ENCODE measurements at places on chromosomes 4 and X. TPM values are rescaled to one million over a fixed set of nuclear protein-coding genes. Genes with fewer than 3 reads are reported as not detected.

DNA sequence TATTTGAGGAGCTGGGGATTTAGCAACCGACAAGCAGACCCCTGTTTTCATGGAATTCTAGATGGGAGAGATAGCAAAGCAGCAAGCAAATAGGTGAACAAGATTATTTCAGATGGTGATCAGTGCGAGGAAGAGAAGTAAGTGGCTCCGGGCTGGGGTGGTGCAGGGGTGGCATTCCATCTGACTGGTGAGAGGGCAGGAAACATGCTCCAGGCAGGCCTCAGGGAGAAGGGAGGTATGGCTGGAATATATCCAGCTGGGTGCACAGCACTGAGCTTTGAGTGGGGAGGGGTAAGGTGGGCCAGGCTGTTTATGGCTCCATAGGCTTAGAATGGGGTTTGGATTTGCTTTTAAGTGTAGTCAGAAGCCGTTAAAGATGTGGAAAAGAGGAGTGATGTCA is 21.2 kb downstream of the PTTG2 start:
- DNase-seq, result no peak

DNA sequence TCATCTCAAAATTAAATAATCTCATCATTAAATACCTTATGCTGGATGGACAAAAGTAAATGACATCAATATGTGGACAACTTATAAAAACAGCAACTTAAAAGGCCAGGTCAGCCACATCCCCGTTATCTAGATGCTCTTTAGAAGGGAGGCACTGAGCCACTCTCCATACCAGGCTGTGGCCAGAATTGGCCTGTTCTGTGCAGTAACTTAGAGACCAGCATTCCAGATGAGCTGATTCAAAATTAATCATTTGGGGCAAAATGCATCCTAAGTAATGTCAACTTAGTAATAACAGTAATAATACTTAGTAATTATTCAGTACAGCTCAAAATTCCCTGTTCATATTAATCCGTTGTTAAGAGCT is 373.6 kb downstream of the FBXW7 start:
- no peak for DNase-seq

DNA sequence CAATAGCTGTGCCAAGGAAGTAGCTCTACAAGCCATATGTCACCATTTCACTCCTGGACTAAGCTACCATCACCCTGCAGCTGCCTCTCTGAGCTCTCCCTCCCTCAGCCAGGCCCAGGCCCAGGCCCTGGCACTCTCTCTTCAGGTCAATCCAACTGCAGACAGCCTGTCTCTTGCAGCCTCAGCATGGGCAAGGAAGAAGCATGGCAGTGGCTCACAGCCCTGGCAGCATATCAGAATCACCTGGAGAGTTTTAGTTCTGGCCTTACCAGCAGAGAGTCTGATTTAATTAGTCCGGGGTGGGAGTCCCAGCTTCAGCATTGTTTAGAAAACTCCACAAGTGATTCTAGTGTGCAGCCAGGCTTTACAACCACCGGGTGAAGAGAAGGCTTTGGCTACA is 31.5 kb downstream of the NALF2 start:
- DNase-seq, result no peak

GRCh38 chrX:40062525-40063155 is 35.1 kb downstream of the BCOR start:
- DNase-seq, result no peak

- no peak for DNase-seq
Measured at GRCh38 chrX:71215338-71215912, 7.6 kb upstream of the GJB1 start.

- no peak for DNase-seq
Measured at GRCh38 chr4:146124023-146124680, 51.4 kb upstream of the LSM6 start.

- DNase-seq, result no peak
Measured at GRCh38 chr4:36321176-36321575, 39.8 kb downstream of the DTHD1 start.

DNA sequence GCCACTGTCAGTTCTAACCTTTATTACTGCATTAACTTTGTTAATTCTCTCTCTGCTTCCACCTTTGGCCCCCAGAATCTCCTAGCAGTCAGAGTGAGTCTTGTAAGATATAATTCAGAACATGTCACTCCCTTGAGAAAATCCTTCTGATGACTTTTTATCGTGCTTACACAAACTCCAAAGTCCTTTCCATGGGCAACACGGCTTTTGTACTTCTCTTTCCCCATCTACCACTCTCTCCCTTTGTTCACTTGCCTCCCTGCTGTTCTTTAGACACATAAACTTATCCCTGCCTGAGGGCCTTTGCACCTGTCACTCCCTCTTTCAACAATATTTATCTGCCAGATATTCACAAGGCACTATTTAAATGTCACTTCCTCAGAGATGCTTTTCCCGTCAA is 64.8 kb downstream of the MAOB start:
- DNase-seq, result no peak

DNA sequence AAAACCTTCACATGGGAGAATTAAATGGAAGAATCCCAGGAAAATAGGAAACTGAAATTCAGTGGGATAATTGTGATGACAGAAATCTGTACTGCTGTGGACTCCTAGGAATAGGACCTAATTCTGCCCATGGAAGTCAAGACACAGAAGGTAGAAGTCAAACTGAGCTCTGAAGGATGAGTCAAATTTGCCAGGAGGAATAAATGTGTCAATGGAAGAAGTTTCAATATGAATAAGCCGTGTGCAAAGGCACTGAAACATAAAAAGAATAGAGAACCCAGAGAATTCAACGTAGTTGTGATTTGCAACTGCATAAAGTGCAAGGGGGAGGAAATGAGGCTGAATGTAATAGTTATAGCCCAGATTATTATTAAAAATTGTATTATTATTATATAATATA is 11.6 kb downstream of the ENAM start:
- no peak for DNase-seq

DNA sequence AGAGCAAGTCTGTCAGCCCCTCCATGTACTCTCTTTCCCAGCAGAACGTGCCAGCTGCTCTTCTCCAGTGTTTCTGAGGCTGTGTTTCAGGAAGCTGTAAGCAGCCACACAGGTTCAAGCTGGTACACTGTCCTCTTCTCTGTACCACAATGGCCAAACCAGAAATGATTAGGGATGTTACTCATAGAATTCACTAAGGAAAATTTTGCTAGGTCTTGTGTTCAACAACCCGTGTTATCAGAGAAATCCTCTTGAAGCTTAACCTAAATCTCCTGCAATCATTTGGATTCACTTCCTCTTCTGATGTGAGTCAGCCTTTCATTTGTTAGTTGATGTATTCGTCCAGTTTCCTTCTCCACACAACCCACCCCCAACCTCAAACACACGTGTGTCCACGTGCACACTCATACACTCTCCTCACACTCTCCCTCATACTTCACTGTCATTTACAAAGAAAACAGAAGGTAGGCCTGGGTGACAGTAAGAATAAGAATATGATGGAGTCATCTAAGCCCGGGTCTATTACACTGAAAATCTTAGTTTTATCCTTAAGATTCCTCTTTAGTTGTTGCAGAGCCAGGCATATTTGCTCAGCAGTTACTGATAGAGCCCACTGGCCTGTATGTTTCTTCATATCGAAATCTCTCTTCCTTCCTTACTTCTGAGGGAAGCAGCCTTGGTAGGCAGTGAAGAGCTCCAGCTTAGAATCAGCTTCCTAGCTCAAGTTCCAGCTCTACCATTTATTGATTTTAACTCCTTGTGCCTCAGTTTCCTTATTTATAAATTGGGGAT is 63.4 kb downstream of the DCUN1D4 start:
- no peak for DNase-seq

GRCh38 chr4:108453366-108453765 is 167.0 kb upstream of the RPL34 start:
- no peak for DNase-seq

DNA sequence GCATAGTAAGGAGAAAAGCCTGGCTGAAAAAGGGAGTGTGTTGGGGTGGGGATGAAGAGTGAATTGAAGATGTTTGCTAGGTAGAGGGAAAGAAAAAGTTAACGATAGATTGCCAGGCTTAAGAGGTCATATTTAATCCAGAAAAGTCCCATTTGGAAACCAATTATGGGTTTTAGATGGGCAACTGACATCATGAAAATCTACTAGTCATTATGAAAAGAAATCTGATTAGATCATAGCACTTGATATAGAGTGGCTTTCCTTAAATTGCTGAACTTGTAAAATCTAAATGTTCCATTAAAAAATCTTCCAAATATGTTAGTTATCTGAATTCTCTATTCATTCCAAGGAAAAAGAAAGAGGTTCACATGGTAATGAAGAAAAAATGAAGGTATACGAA is 37.5 kb upstream of the IL21 start:
- no peak for DNase-seq

GRCh38 chr4:173145131-173145530 is 23.5 kb upstream of the GALNT7 start:
- no peak for DNase-seq

DNA sequence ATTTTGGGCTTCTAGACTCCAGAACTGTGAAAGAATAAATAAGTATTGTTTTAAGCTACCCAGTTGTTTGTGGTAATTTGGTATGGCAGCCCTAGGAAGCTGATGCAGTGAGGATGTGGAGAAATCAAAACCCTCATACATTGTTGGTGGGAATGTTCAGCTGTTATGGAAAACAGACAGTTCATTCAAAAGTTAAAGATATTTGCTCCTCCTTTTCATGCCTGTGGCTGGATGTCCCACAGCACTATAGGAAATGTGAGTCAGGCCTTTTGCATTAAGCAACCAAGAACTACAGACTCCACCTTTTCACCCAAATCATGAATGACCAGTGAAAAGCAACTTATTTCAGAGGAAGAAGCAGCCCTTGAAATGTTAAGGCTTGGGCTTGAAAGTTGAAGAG is 6.7 kb downstream of the BBS12 start:
- no peak for DNase-seq

TRIM61 gene
- 3.3 TPM for total RNA-seq

CYP2U1 gene
- total RNA-seq, result 2.9 TPM

SEPTIN11 gene
- total RNA-seq, result 54.3 TPM

NLGN4X gene
- total RNA-seq, result not detected

UGT2B10 gene
- total RNA-seq, result not detected

LAGE3 gene
- 74.6 TPM for total RNA-seq

HERC5 gene
- 7.0 TPM for total RNA-seq

RAB33A gene
- total RNA-seq, result 10.6 TPM
